ENCODE measurements at places on chromosomes 5 and 9. TPM values are rescaled to one million over a fixed set of nuclear protein-coding genes. Genes with fewer than 3 reads are reported as not detected.
A peak's percentile ranks its signal among the peaks of the same experiment; 100 is the strongest.

The CMBL gene
- 53.4 TPM for total RNA-seq

The PCDHB5 gene
- 7.4 TPM for total RNA-seq

The RMND5B gene
- total RNA-seq = 38.5 TPM

The PPP6C gene
- 36.7 TPM for total RNA-seq

- DNase-seq = no peak
Observed at GRCh38 chr9:127407492-127407843, 10.5 kb downstream of the SLC2A8 start.

- DNase-seq = no peak
Observed at GRCh38 chr5:157273131-157273556, 7.2 kb downstream of the CYFIP2 start.

The IL12B gene
- not detected for total RNA-seq

DNA sequence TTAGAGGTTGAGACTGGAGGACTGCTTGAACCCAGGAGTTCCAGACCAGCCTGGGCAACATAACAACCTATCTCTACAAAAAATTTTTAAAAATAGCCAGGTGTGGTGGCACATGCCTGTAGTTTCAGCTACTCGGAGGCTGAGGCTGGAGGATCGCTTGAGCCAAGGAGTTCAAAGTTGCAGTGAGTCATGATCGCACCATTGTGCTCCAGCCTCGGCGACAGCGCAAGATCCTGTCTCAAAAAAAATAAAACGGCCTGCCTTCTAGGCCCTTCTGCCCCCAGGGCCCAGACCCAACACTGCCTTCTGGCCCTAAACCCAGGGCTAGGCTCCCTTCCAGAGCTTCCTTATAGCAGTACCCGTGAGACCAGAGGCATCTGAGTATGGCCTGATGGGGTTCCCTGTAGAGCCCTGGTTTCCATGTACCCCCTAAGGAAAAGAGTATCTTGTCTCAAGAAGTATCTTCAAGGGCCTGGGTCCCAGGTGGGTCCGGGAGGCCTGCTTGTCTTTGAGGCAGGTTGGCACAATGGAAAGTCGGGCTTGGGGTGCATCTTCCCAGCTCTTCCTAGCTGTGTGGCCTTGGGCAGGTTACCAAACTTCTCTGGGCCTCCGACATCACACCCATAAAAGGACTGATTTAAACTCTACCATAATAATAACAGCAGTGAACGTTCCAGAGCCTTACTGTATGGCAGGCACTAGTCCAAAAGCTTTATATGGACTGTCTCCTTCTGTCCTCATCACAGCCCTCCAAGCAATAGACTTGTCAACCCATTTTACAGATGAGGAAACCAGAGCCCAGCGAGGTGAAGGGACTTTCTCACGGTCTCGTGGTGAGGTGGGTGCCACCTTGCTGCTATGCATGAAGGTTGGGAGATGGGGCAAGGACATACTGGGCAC, 9.6 kb downstream of the LRRC8A start:
- no peak for DNase-seq

- no peak for DNase-seq
Observed at GRCh38 chr5:169442403-169442874, 141.1 kb upstream of the SPDL1 start.

GRCh38 chr5:37668524-37669047, 171.3 kb downstream of the GDNF start:
- peak; percentile 54 for DNase-seq

DNA sequence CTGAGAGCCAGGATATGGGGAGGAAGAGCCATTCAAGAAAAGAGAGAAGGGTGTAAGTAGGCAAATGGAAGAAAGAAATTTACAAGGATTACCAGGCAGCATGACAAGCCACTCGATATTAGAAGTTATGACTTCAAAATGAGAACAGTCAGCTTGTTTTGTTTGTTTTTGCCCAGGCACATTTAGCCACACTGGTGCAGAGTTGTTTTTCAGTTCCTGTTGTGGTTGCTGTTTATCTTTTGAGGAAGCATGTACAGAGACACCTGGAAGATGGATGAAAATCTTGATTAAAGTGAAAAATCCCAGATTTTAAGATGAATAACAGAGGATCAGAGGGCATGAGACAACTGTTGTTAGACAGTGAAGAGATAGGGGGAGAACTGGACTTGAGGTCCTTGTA, 199.1 kb downstream of the MTRR start:
- DNase-seq = no peak

All from heart right ventricle (tissue), 16 donors.